ENCODE measurements at places on chromosomes 2 and 18. TPM values are rescaled to one million over a fixed set of nuclear protein-coding genes. Genes with fewer than 3 reads are reported as not detected.

The ZFAND2B gene
- total RNA-seq: 45.5 TPM

The GALR1 gene
- not detected for total RNA-seq

The ABCB11 gene
- not detected for total RNA-seq

The HOXD4 gene
- total RNA-seq: not detected

The ASIC4 gene
- 0.30 TPM for total RNA-seq

The PIEZO2 gene
- total RNA-seq: not detected

The NAT8 gene
- total RNA-seq: not detected

The ZNF892 gene
- 4.1 TPM for total RNA-seq
